Omental fat pad (tissue), 4 donors: ENCODE measurements at places on chromosomes 2 and 18.

GRCh38 chr18:59708988-59709387 lies 11.8 kb upstream of the CCBE1 start:
- no peak for DNase-seq

GRCh38 chr2:38590053-38590452 lies 12.7 kb downstream of the HNRNPLL start:
- no peak for DNase-seq

DNA sequence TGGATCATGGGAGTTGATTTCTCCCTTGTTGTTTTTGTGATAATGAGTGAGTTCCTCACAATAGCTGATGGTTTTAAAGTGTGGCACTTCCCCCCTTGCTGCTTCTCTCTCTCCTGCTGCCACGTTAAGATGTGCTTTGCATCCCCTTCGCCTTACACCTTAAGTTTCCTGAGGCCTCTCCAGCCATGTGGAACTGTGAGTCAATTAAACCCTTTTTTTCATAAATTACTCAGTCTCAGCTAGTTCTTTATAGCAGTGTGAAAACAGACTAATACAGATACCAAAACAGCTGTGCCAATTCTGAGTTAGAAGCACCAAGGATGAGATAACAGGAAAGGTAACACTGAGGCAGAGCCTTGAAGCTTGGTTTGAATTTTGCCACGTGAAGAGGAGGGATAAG lies 44.7 kb downstream of the ITSN2 start:
- no peak for DNase-seq

DNA sequence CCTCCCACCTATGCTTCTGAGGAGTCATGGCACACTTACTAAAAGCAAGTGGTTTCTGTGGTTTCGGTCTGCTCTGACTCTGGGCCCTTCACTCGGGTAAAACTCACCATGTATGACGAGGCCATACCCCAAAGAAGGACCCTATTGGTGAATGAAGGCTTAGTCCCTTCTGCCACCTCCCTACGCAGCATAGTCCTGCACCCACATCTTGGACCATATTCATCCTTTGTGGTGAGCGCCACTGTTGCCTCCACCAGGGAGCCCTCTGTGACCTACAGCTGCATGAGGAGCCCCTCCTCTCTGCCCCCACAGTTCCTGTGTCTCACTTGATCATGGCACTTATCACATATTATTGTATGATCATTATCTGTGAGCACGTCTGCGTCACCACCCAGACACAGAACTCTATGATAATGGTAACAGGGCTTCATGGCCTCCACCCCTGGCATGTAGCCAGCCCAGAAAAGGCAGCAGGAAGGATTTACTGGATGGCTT lies 113.3 kb downstream of the TFCP2L1 start:
- no peak for DNase-seq

DNA sequence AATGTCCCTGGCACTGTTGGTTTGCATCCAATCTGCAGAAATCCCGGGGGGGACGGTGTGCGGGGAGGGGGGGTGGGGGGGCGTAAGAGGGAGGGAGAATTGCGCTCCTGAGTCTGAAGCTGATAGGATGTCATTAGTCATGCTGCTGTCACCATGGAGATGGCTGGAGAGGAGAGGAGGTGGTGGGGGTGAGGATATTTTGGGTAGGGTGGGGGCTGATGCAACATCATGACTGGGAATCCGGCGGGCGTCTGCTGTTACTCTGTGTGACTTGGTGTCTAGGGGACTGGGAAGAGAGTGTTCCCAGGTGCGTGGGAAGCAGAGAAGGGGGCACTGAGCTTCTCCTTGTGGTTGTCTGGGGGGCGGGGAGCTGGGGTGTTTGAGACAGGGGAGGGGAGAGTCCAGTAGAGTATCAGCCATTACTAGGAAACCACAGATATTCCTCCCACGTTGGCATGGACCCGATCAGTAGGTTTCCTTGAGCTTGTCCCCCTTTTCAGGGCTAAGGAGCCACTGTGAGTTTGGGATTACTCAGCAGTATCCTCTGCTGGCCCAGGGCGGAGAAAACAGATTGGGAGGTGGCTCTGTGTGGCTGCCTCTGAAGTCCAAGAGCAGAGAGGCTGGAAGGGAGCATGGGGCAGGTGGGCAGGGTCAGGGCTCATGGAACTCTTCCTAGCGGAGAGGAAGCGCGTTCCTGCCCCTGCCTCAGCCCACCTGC lies 18.9 kb downstream of the TET3 start:
- DNase-seq, result no peak

DNA sequence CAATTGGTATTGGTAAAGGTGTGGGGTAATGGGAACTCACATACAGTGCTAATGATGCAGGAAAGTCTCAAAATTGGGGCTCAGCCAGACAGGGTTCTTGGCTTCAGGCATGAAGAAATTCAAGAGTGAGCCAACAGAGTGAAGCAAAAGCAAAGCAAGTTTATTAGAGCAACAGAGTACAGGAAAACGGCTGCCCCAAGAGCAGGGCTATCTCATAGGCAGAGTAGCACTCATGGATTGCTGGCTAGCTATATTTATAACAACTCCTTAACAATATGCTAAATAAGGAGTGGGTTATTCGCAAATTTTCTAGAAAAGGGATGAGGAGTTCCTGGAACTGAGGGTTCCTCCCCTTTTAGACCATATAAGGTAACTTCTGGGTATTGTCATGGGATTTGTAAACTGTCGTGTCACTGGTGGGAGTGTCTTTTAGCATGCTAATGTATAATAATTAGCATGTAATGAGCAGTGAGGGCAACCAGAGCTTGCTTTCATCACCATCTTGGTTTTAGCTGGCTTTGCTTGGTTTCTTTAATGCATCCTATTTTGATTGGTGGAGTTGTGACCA lies 233.8 kb upstream of the NOL4 start:
- no peak for DNase-seq

DNA sequence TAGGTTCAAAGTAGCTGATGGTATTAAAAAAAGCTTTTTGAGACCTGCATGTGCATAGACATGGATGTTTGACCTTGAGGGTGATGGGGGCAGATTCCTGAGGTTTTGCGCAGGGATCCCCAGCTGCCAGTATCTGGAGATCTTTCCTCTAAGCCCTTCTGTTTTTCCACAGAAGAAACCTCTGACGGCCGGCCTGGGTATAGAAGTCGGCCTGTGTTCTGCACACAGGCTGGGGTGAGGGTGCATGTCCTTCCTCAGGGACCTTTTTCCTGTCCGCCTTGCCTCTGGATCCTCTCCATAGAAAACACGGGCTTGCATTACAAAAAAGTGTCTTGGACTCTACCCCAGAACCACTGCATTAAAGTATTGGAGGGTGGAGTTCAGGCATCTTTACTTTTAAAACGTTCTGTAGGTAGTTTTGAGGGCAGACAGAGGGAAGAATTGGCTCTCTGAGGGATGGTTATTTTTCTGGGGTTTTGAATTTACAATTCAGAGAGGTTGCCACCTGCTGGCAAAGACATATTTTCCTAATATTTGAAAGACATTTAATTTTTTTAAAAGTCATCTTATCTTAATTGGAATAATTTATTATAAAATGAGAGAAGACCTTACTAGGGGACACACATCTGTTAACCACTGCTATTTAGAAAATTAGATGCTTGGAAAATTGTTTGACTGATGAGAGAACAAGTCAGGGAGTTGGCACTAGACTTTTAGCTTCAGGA lies 350.6 kb downstream of the DCDC2C start:
- no peak for DNase-seq

GRCh38 chr2:166411473-166412230 lies 35.9 kb upstream of the SCN9A start:
- no peak for DNase-seq

DNA sequence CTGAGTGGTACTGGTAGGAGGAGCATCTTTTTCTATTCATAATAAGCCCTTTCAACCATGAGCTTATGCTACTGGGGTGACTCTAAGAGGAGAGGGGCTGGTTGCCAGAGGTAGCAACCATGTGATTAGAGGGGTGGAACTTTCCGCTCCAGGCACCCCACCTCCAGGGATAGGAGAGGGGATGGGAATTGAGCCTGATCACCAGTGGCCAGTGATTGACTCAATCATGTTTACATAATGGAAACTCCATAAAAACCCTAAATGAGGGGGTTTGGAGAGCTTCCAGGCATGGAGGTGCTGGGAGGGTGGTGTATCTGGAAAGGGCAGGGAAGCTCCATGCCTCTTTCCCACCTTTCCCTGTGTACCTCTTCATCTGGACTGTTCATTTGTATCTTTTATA lies 46.6 kb upstream of the RHOB start:
- no peak for DNase-seq

- no peak for DNase-seq
Measured at GRCh38 chr2:219453671-219454590, 19.3 kb downstream of the SPEG start.

- no peak for DNase-seq
Measured at GRCh38 chr2:184004289-184004947, 593.9 kb upstream of the ZNF804A start.

DNA sequence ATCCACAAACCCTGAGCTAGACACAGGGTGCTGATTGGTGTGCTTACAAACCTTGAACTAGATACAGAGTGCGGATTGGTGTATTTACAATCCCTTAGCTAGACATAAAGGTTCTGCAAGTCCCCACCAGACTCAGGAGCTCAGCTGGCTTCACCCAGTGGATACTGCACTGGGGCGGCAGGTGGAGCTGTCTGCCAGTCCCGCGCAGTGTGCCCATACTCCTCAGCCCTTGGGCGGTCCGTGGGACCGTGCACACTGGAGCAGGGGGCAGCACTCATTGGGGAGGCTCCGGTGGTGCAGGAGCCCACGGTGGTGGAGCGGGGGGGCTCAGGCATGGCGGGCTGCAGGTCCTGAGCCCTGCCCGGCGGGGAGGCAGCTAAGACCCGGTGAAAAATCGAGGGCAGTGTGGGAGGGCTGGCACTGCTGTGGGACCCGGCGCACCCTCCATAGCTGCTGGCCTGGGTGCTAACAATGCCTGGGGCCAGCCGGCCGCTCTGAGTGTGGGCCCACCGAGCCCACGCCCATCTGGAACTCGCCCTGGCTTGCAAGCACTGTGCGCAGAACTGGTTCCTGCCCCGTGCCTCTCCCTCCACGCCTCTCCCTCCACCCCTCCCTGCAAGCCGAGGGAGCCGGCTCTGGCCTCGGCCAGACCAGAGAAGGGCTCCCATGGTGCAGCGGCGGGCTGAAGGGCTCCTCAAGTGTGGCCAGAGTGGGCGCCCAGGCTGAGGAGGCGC lies 75.6 kb downstream of the MOB4 start:
- DNase-seq, result no peak

DNA sequence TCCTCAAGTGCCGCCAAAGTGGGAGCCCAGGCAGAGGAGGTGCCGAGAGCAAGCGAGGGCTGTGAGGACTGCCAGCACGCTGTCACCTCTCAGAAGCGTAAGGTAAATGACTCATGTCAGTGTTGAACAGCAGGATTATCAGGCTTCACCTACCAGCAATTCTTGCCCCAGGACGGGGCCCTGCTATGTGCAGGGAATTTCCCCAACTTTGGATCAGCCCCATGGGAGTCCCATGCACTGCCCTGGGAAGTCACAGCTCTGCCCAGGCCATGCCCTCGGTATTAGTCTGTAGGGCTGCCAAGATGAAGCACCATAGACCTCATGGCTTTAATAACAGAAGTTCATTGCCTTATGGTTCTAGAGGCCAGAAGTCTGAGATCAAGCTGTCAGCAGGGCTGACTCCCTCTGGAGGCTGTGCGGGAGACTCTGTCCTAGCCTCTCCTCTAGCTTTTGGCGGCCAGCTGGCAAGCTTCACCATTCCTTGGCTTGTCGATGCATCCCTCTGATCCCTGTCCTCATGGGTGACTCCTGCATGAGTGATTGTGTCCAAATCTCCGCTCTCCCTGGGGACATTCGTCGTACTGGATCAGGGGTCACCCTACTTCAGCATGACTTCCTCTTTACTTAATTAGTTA lies 55.9 kb downstream of the TRPM8 start:
- no peak for DNase-seq

- no peak for DNase-seq
Measured at GRCh38 chr2:68774569-68775271, 40.1 kb downstream of the ARHGAP25 start.
